HS-27A (cell line): ENCODE measurements at places on chromosomes 13 and 19.

GRCh38 chr13:110853235-110853721 lies 61.6 kb downstream of the ANKRD10 start:
- no peak for DNase-seq

GRCh38 chr13:42007844-42008243 lies 40.6 kb upstream of the DGKH start:
- no peak for DNase-seq

GRCh38 chr19:27776020-27776419 lies 1436.9 kb downstream of the UQCRFS1 start:
- no peak for DNase-seq

DNA sequence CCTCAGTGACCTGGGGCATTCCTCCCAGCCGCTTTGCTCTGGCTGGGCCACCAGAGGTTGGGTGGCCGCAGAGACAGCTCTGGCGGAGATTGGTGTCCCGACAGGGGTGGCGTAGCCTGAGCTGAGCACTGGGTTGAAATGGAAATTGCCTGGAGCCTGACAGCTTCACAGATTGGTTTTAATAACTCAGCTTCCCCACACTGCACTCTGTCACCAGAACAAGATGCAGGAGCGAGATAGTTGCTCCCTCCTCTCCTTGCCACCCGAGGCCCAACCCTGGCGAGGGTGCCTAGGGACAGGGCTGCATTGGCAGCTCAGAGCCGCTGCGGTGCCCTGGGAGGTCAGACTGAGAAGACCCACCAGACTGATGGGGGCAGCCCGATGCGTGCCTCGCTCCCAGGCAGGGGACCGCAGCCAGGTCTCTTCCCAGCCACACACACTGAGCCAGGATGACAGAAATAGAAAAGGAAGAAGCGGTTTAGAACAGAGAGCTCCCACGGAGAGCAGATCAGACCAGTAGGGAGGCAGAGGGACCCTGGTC lies 84.1 kb downstream of the KDM4B start:
- DNase-seq, result no peak

GRCh38 chr19:30437869-30438268 lies 65.7 kb downstream of the ZNF536 start:
- DNase-seq, result no peak

DNA sequence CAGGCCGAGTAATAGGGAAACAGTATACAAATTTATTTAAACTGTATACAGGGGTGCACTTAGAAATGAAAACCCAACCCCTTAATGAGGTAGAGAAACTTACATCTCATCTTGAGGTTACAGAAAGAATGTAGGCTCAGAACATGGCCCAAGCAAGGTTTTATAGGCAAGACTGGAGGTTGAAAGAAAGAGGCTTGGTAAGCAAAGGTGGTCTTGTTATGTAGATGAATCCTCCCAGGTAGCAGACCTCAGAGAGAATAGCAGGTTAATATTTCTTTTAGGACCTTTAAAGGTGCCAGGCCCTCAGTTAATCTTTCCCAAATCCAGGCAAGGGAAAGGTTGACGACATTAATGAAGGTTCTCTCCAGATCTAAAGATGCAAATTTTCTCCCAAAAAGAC lies 1466.8 kb upstream of the PRR20A start:
- no peak for DNase-seq

- no peak for DNase-seq
Observed at GRCh38 chr19:10896851-10897526, 25.6 kb downstream of the CARM1 start.
